ENCODE measurements at places on chromosomes 7 and 10.

DNA sequence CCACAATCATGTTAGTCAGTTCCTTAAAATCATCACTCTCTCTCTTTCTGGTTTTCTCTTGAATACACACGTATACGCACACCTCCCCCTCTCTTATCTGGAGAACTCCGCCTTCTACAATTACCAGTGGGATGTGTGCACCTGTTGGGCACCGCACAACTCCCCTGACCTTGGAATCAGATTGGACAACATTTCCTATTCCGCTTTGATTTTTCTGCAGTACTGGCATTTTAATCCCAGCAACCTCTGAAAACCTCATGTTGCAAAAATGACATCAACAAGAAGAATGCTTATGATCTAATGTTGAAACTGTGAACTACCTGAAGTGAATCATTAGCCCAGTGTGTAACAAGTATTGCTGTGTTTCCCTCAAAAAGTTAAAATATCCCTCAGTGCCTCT lies 109.6 kb downstream of the KIAA1217 start:
- no peak for DNase-seq

GRCh38 chr10:33453081-33454025 lies 118.9 kb upstream of the NRP1 start:
- no peak for DNase-seq

- no peak for DNase-seq
Measured at GRCh38 chr10:119495545-119495944, 47.0 kb downstream of the RGS10 start.

- DNase-seq = no peak
Measured at GRCh38 chr10:113301342-113301984, 251.4 kb upstream of the HABP2 start.

GRCh38 chr7:72924386-72924732 lies 536 bp upstream of the POM121 start:
- DNase-seq = no peak

- DNase-seq = no peak
Measured at GRCh38 chr10:34121125-34121753, 693.9 kb downstream of the PARD3 start.

GRCh38 chr10:43044448-43044921 lies 32.4 kb upstream of the RET start:
- no peak for DNase-seq

GRCh38 chr7:107501593-107501992 lies 31.7 kb downstream of the GPR22 start:
- no peak for DNase-seq
